Stimulated activated naive CD4-positive, alpha-beta T cell treated with Interleukin-2 at 50 U/mL for 16 hours (primary cell): ENCODE measurements at places on chromosomes 5 and 9.

DNA sequence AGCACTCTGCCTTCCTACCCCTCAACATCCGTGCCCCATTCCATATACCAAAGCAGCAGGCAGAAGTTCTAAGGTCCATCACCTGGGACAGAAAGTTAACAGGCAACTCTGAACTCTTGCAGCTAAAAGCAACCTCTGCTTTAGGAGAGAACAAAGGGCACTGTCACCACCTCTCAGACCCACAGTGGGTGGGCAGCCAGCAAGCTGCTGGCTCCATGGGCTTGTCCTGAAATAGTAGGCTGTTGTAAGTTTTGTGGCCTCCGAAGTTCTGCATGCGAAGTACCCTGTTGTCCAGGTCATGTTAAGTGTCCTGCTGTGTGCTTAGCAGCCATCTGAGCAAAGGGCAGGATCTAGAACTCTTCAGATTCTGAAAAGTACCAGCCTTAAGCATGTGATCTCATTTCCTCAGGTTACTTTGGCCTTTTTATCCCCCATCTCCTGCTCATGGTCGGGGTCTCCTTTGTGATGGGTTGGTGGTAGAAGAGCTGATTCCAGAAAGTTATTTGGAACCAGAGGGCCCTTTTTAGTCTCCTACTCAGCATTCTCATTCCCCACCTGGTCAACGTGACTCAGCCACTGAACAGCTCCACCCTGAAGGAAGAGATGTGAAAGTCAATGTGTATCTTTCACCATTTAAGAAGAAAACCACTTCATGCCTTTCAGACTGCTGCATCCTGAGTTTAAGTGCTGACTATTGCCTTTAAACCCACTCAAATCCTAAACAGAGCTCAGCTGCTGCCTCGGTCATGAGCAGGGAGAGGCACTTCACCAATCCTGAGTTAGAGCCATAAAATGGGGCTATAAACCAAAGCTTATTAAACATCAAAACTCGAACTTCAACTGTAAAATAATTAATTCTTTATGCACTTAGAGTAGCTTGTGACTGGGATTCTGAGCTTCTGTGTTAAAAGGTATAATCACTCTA lies 121.4 kb downstream of the DPYSL3 start:
- DNase-seq = no peak

GRCh38 chr5:77906806-77907205 lies 130.7 kb upstream of the TBCA start:
- no peak for DNase-seq

GRCh38 chr9:80410106-80410505 lies 838.3 kb downstream of the TLE4 start:
- DNase-seq = no peak

- no peak for DNase-seq
Observed at GRCh38 chr5:72951671-72952468, 4.0 kb upstream of the FCHO2 start.

DNA sequence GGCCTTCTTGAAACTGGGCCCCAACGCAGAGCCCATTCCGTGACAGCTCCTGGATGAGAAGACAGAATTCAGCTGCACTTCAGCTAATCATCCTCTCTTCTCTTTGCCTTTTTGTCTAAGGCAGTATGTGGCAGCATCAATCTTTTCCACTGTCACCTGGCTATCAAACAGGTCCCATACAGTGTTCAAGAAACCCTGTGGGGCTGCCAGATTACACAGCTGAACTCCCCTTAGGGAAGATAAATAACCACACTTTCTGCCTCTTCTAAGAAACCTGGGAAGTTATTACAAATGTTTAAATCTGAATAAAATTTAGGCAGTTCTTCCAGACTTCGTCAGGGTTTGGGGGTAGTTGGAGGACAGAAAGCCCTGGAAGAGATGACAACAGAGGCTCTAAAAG lies 61.0 kb downstream of the SPEF2 start:
- DNase-seq = no peak

- no peak for DNase-seq
Observed at GRCh38 chr5:128673000-128673399, 135.0 kb upstream of the FBN2 start.

DNA sequence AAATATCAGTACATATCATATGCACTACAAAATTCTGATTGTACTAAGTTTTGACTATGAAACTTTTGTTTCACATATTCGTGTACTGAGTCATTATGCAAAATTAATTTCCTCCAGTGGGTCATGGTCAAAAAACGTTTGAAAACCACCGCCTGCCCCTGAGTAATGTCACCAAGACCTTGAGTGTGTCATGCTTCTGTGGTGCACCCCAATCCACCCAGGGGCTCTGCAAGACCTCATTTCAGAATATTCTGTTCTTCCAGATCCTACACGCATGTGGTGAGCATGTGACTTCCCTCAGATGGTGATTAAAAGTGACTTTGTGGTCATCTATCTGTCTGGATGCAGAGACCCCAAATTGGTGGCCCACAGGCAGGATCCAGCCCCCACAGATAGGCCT lies 31.0 kb downstream of the ABLIM3 start:
- DNase-seq = no peak

DNA sequence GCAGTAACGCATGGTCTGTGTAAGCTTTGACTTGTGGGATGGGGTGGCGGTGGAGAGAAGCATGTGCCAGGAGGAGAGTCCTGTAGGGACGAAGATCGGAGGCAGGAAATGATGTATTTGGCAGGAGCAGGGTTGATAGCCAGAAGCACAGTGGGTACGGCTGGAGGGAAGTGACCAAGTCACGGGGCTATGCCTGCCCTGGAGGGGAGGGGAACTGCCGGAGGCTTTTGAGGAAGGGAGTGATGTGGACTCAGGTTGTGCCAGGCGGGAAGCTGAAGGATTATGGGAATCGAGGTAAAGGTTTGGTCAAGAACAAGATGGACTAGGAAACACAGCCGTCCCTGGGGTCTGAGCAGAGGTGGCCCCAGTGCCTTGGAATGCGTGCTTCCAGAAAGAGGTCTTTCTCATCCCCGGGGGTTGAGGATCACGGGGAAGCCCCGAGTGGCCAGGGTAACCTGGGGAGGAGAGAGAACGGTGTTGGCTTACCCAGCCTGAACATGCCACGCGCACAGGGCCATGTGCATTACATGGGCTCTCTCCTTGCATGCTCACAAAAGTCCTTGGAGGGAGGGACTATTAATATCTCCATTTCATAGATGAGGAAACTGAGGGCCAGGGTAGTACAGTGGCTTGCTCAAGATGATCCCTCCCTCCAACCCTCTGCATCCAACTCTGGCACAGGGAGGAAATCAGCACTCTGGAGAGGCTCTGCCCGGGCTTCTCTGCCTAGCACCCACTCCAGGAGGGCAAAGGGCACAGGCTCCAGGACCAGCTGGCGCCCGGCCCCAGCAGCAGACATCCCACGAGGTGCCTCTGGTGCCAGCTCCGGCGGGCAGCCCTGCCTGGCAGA lies 253.8 kb downstream of the PBX3 start:
- no peak for DNase-seq

GRCh38 chr5:126878085-126878484 lies 101.1 kb downstream of the LMNB1 start:
- DNase-seq = no peak

- DNase-seq = no peak
Observed at GRCh38 chr5:127586811-127587210, 62.1 kb upstream of the CTXN3 start.

GRCh38 chr9:99878651-99879050 lies 27.8 kb upstream of the STX17 start:
- no peak for DNase-seq

GRCh38 chr9:90124961-90125360 lies 517.7 kb downstream of the DIRAS2 start:
- no peak for DNase-seq

- DNase-seq = no peak
Observed at GRCh38 chr9:124440786-124441185, 9.5 kb upstream of the ADGRD2 start.

GRCh38 chr9:11257992-11258391 lies 645.2 kb upstream of the PTPRD start:
- no peak for DNase-seq

DNA sequence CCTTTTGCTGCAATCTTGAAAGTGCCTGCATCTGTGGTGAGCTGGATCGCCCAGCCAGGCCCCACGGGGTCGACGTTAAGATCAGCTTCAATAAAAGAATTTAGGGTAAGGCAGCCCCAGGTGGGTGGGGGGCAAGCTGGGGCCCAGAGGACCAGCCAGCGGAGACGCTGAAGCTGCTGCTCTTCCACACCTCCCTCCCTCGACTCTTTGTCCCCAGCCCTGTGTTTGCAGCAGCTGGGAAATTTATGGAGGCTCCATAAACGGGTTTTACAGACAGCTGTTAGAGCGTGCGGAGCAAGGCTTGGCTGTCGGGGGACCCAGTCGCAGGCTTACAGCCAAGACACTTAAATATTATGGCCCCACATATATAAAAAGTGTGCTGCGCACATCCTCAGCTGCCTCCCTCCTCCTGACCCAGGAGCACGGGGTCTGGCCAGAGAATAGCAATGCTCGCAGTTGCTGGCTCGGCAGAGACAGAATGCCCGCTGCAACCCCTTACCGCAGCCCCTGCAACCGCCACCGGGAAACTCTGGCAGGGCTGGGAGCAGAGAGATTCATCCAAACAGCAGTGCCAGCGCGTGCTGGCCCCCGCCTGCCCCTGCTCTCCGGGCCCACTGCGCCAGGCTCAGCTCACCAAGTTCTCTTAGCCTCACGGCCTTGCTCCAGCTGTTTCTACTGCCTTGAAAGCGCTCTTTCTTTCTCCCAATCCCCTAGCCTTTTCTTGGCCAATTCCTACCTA lies 28.4 kb upstream of the MVB12B start:
- DNase-seq = no peak

GRCh38 chr5:89972901-89973300 lies 436.7 kb downstream of the CETN3 start:
- no peak for DNase-seq

- DNase-seq = no peak
Observed at GRCh38 chr9:70778568-70778967, 342.9 kb downstream of the TRPM3 start.

DNA sequence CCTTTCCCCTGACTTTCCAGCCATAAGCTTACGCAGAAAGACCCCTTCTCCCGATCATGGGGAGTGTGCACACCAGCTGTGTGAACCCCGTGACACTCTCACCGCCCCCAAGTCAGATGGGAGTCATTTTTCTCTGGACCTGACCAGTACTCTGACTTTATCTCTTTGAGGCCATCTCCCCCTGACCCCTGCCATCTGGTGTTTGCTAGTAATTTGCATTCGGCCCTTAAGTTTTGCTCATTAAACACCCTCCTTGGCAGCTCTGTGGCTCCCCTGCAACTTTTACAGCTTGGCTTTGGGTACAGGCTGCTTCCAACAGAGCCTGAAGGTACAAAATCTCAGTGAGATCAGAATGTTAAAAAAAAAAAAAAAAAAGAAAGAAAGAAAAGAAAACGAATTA lies 43.9 kb downstream of the PDZD2 start:
- no peak for DNase-seq

DNA sequence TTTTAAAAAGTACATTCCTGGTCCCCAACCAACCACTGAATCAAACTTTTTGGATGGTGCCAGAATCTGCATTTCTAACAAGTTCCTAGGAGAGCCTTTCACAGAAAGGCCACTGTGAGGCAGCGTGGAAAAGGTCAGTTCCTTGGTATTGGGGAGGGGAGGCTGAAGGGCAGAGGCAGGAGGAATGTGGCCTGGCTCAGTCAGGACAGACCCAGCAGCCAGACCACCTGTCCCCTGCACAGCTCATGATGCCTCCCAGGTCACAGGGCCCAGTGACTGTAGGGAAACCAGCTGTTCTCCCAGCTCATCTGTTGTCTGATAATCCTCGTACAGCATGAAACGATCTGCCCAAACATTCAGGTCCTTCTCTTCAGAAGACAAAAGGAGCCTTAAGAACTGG lies 132.9 kb downstream of the LHFPL2 start:
- DNase-seq = no peak

- no peak for DNase-seq
Observed at GRCh38 chr9:126000256-126000655, 253.1 kb downstream of the PBX3 start.

GRCh38 chr5:115419846-115420585 lies 123.6 kb upstream of the CCDC112 start:
- DNase-seq = no peak

DNA sequence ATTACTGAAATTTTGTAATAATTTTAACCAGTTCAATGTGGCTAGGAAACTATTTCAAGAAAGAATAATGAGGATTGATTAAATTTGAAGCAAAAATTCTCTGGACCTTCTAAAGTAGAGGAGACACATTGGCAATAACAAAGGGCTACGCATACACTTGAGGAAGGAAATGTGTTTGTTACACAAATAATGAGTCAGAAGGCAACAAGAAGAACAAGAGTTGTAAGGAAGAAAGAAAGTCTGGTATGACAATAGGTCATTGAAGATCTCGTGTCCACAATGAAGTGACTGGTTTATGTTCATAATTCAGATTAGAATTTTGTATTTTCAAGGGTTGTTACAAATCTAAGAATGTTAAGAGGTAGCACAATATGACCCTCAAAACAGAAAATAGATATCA lies 25.8 kb downstream of the ST8SIA4 start:
- DNase-seq = no peak

DNA sequence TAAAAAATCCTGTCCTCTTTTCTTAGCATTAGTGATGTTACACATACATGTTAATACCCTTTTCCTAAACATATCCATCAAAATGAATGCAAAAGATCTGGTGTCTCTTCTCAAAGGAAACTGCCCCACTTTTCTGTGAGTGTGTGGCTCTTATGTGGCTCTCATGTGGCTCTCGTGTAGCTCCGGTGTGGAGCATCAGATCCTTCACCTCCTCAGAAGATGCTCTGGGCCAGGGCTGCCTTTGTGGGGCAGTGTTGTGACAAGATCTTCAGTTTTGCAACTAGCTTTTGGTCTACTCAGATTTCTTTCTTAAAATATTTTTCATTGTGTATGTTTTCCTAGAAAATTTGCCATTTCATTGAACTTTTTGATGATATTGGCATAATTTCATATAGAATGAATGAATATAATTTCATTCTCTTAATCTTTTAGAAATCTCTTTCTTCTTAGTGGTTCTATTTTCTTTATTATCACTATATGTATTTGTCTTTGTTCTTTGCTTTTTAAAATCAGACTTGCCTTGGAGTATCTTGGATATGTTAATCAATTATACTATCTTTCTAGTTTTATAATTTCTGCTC lies 19.4 kb downstream of the GARNL3 start:
- DNase-seq = no peak

- no peak for DNase-seq
Observed at GRCh38 chr5:159893040-159893695, 23.1 kb upstream of the ADRA1B start.

DNA sequence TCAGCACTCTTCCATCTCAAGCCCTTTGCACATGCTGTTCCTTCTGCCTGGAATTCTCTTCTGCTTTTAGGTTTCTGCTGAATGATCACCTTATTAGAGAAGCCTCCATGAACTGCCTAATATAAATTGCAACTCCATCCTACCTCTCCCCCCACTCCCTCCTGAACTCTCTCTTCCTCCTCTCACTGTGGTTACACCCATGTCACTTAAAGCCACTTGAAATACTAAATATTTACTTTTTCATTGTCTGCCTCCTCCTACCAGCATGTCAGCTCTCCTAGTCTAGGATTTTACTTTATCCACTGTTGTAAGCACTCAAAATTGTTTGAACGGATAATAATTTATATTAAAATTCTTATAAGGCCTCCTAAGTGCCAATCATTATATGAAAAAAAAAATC lies 43.8 kb downstream of the ACTL7B start:
- DNase-seq = no peak
